ENCODE measurements at places on chromosomes 1 and 21.

DNA sequence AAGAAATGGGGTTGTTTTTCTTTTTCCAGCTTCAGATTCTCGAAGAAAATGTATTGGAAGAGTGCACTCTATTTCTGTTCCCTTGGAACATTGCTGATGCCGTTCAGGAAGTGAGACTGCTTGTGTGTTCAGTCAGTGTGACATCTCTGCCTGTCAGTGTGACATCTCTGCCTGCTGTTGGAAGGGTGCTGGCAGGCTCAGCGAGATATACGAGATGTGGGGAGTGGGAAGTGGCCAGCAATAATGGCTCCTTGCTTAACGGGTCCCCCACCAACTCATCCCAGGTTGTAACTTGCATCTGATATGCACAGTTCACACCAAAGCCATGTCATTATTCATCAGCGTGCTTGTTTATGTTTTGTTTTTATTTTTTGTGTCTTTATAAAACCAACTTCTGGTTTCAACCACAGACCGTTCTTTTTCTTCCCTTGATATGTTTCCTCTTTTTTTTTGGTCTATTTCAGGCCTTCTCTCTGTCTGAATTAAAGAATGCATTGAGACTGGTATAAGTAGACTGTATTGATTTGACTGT is 145.4 kb downstream of the GALNT2 start:
- DNase-seq = no peak

DNA sequence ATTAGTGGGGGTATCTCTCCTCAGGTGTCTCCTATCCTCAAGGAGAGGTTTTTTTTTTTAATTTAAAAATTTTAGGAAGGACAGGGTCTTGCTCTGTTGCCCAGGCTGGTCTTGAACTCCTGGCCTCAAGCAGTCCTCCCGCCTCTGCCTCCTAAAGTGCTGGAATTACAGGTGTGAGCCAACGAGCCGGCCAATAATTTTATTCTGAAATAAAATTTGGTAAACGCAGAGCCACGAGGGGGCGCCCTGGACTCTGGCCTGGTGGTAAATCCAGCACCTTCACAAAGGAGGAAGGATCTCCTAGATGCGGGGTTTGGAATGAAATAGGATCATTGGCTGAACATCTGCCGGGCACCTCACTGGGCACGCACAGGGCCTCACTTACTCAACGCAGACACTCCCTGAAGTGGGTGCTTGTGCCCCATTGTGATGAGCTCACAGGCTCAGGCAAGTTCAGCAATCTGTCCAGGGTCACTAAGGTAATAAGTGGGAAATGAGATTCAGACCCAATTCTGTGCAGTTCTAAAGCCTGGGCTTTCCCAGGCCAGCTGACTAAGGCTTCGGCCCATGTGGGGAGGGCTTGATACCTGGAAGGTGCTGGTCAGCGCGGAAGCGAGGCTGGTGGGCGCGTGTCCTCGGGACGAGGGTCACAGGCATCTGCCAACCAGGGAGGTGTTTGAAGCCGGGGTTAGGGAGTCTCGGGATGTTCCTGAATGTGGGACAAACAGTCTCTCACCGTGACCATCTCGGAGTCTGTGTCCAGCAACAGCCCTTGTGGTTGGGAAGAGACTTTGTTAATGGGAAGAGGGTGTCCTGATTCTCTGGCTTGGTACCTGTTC is 32.7 kb upstream of the ETV3 start:
- DNase-seq = no peak

- DNase-seq = no peak
These were observed 472.6 kb upstream of the DEPDC1 start for GRCh38 chr1:68969441-68969840.

DNA sequence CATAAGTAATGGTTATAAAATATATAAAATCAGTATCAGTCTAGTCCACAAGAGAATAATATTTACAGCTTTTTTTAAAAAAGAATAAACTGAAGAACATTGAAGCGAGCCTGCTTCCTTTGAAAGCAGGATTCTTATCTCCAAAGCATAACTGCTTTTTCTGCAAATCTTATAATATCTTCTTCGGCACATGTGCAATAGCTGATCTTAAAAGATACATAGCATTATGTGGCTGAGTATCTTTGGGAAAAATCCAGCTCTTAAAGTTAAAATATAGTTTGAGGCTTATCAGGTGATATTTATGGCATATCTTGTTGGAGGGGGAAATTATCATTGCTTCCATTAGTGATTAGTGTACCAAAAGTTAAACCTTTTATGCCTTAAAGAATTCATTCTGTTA is 523.9 kb upstream of the ADGRL4 start:
- DNase-seq = no peak

- DNase-seq = no peak
These were observed 55.8 kb upstream of the ATP2B4 start for GRCh38 chr1:203570805-203571204.

GRCh38 chr1:161207173-161207572 is 5.0 kb downstream of the NDUFS2 start:
- no peak for DNase-seq

GRCh38 chr1:76371941-76372340 is 297.4 kb downstream of the ST6GALNAC3 start:
- no peak for DNase-seq

GRCh38 chr1:66393586-66394287 is 140.2 kb upstream of the SGIP1 start:
- DNase-seq = no peak

DNA sequence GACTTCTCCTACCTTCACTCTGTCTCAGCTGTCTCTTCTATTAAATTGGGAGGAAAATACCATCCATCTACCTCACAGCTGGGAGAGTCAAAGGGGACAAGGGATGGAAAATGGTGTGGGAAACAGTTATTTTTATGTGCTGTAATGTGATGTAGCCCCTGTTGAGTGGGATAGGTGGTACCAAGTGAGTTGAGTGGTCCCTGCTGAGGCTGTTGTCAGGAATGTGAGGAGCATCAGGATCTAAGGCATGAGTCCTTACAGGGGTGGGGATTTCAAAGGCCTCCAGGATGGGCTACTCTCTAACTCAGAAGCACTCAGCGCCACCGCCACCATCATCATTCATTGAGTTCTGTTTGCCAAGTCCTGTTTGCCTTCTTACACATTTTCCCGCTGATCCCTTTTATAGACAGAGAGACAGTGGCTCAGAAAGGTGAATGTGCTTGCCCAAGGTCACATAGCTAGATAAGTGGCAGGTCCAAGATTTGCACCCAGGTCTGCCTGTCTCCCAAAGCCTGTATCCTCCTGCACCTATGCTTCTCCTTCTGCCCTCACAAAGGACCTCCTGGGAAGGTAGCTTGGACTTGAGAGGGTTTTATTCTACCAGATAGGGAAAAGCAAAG is 4.6 kb upstream of the ID3 start:
- DNase-seq = no peak

GRCh38 chr1:224490549-224491537 is 56.2 kb upstream of the WDR26 start:
- no peak for DNase-seq

- DNase-seq = no peak
These were observed 158.3 kb upstream of the KAZN start for GRCh38 chr1:14440166-14440565.

- no peak for DNase-seq
These were observed 57.4 kb upstream of the CAMK1G start for GRCh38 chr1:209526137-209526536.

GRCh38 chr1:244050835-244051444 is at the start of gene ZBTB18:
TSS of gene ZBTB18 (plus strand) at chr1:244051283. CDS start at chr1:244051432, 149 bp downstream.
- DNase-seq = peak; percentile 87

DNA sequence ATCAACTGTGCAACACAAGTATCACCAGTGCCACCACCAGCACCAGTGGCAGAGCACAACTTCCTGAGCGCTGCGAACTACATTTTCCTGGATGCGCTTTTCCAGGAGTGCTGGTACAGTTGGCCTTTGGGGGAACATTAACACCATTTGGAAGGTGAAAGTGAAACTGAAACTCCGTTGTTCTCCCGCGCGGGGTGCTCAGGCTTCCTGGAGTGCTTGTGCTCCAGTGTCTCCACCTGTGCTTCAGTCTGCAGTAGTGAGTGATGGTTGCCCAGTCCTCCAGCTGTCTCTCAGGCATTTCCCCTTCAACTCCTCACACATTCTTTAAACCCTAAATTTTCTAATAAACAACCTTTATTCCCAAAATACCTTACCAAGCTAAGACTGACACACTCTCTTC is 187.8 kb downstream of the LRRIQ3 start:
- no peak for DNase-seq

GRCh38 chr21:16322454-16322853 is 592.7 kb downstream of the USP25 start:
- DNase-seq = no peak

- DNase-seq = no peak
These were observed 490.5 kb upstream of the CHRM3 start for GRCh38 chr1:238895911-238896310.

DNA sequence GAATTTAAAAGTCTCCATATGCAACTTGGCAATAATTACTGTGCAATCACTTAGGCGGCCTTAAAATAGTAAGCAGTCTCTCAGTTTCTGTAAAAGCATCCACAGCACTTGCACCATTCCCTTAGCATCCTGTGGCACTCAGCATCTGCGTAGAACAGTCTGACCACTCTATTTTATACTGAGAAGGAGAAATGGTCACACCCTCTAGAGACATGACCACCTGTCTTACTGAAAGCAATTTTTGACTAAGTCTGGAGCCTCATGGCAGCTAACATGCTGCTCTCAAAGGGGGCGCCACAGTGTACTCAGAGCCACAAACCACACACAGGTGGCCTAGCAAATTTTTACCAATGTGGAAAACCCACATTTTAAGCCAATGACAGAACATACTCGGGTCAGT is 62.0 kb downstream of the KCNK1 start:
- no peak for DNase-seq

- DNase-seq = no peak
These were observed 401 bp downstream of the ERRFI1 start for GRCh38 chr1:8025671-8026144.

- DNase-seq = no peak
These were observed 228.4 kb upstream of the NR5A2 start for GRCh38 chr1:199799116-199799515.

DNA sequence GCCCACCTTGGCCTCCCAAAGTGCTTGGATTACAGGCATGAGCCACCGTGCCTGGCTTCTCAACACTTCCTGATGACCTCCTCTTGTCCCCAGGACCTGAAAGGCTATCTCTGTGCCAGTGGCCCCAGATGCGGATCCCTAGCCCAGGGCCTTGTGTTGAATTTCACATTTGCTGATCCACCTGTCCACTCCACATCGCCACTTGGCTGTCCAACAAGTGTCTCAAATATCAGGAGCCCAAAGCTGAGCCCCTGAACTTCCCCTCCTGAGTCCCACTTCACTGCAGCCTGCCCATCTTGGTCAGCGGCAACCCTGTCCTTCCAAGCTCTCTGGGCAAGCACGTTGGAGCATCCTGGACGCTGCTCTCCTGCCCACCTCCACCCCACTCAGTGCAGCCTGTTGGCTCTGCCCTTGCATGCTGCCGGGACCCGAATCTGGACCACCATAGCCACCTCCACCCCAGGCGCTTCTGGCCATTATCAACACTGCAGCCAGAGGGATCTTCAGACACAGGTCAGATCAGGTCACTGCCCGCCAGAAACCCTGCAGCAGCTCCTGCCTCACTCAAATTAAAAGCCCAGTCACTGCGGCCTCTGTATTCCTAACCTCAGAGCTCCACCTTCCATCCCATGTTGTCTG is 352.5 kb upstream of the VAMP3 start:
- DNase-seq = no peak

GRCh38 chr1:228802386-228803220 is 67.3 kb downstream of the RHOU start:
- DNase-seq = no peak

- DNase-seq = no peak
These were observed 770.3 kb upstream of the ADGRL2 start for GRCh38 chr1:81030441-81030840.

DNA sequence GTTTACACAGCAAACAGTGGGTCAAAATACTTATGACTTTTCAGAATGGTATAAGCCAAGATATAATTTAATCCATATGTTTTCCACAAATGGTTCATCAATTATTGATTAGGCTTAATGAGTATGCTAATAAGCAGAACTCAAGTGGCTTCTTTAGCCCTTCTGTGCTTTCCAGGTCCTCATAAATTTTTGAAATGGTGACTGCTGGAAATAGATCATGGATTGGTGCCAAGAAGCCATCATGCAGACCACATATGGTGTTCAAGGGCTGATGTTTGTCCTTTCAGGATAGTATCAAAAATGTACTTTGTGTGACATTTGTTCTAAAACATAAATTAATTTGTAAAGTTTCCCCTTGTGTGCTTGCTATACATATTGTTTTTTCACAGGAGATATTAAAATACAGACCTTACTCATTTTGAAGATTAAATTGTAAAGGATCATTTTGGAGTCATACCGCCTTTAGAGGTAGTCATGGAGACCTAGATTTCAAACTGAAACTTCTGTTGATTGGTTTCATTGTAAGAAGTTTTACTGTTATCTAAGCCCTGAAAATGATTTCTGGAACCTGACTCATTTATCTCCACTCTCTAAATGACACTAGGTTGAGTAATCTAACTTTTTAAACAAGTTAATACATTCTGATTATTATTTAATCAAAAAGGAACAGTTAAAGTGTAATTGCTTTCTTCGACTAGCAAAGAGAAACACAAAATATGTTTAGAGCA is 507.9 kb downstream of the PLA2G4A start:
- DNase-seq = no peak

- no peak for DNase-seq
These were observed 117.6 kb downstream of the UBE2U start for GRCh38 chr1:64320922-64321614.

DNA sequence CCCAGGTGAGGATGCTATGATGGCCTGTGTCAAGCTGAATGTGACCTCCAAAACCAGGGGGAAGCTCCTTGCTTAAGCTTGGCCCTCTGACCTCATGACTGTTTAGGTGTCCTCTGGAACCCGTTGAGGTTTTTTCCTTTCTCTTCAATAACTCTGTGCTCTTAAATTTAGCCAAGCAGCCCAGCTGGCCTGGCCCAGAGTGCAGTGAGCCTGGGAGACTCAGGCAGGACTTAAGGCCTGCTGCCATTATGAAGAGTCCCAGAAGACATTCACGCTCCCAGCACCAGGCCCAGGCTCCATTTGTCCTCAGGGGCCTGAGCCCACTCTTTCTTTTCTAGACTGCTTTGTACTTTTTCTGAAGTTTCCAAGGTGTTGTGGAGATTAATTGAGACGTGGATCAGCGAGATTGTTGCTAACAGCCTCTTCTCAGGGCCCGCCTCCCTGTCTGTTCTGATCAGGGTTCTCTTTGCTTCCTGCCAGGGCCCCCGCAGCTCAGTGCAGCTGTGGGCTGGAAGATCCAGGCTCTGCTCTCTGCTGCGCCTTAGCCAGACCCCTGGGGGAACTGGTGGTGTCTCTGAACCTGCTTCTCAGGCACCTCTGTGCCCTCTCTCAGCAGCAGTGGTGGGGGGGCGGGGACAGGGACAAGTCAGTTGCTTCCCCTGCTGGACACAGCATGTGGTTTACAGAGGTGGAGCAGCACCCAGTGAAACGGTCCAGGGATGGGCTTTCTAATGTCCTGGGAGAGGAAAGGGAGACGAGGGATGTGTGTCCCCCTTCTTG is 124.2 kb downstream of the GRIK3 start:
- DNase-seq = no peak
